ENCODE measurements at places on chromosomes 13 and 19.
A peak's percentile ranks its signal among the peaks of the same experiment; 100 is the strongest.

GRCh38 chr13:106104281-106104901, 431.1 kb downstream of the EFNB2 start:
- no peak for DNase-seq

DNA sequence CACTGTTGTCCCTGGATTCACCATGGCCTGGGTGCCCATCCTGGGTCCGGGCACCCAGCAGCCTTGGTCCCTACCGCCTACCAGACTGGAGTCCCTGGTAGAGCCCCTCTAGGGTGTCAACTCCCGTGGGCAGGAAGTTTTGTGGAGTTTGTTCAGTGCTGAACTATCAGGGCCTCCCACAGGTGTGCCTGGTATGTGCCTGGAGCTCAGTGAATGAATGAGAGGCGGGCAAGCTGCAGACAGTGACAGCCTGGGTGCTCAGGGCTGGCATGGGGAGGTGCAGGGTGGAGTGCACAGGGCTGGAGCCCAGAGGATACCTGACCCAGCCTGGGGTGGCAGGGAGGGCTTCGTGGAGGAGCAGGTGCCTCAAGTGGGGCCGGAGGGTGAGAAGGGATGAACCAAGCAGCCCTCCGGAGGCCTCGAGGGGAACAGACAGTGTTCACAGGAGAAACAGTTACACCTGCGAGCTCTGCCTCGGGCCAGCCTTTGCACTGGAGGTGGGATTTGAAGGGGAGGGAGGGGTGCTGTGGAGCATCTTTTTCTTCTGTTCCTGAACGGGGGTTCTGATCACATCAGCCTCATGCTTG, 29.6 kb downstream of the PAK4 start:
- DNase-seq: no peak

DNA sequence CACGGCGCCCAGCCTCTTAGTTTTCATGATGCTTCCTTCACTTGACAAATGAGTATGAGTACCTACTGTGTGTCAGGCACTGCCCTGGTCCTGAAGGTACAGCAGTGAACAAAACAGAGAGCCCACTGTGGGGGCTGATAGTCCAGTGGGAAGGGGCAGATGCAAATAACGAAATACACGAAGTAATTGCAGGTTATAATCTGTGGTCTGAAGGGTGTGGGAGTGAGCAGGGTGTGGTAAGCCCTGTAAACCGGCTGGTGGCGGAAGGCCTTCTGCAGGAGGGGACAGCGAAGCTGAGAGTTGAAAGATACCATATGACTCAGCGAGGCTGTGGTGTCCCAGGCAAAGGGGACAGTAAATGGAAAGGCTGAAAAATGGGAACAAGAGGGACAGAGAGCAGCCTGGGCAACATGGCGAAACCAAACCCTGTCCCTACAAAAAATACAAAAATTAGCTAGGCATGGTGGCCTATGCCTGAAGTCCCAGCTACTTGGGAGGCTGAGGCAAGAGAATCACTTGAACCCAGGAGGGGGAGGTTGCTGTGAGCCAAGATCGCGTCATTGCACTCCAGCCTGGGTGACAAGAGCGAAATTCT, 60.5 kb downstream of the MAP4K1 start:
- no peak for DNase-seq

GRCh38 chr13:29050719-29051118, 230.6 kb downstream of the MTUS2 start:
- no peak for DNase-seq

GRCh38 chr19:2260341-2260805, 4.2 kb upstream of the JSRP1 start:
- DNase-seq: no peak

DNA sequence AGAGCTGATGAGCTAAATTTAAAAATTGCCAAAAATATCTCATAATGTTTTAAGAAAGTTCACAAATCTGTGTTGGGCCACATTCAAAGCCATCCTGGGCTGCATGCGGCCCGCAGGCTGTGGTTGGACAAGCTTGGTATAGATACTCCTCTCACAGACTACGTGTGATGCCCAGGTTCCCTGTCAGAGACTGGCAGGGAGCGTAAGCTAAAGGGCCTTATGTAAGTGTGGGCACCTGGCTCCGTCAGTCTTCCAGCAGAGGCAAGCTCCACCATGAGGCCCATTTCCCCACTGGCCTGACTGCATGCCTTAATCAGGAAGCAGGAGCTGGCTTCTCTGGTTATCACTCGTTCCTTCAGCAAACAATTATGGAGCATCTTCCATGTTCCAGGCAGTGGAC, 200.2 kb downstream of the FOXO1 start:
- no peak for DNase-seq

- no peak for DNase-seq
Measured at GRCh38 chr19:18179957-18180356, 6.3 kb downstream of the IFI30 start.

DNA sequence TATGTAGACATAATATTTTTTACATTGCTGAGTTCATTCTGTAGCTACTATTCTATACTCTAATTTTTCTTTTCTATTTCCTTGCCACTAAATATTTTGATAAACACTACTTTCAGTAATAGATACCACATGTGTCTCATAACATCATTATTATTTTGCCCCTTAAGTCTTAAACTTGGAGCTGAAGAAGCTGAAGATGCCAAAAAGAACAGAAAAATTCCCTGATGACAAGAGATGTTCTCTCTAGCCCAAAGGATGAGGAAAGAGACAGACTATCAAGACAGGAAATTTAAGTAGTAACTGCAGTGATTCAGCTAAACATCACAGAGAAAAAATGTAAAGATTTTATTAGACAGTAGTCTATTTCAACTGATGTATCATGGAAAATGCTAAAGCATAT, 322.0 kb upstream of the KLHL1 start:
- no peak for DNase-seq

GRCh38 chr13:85638265-85638664, 161.0 kb downstream of the SLITRK6 start:
- no peak for DNase-seq

GRCh38 chr13:82248762-82249161, 1633.5 kb downstream of the SLITRK1 start:
- DNase-seq: no peak

DNA sequence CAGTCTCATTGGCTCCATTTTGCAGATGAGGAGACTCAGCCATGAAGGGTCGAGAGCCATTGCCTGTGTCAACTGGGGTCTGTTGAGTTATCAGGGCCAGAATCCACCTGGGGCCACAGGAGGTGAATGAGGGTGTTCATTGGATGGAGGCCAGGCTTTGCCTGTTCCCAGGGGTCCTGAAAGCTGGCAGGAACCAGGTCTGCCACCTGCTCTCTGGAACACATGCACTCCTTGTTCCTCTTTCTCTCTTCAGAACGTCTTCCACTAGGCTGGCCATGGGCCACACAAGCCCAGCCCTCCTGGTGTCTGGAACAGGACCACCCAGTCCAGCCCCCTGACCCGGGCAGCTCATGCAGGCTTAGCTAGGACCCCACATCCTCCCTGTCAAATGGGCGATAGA, 21.1 kb downstream of the PPP1R37 start:
- no peak for DNase-seq

DNA sequence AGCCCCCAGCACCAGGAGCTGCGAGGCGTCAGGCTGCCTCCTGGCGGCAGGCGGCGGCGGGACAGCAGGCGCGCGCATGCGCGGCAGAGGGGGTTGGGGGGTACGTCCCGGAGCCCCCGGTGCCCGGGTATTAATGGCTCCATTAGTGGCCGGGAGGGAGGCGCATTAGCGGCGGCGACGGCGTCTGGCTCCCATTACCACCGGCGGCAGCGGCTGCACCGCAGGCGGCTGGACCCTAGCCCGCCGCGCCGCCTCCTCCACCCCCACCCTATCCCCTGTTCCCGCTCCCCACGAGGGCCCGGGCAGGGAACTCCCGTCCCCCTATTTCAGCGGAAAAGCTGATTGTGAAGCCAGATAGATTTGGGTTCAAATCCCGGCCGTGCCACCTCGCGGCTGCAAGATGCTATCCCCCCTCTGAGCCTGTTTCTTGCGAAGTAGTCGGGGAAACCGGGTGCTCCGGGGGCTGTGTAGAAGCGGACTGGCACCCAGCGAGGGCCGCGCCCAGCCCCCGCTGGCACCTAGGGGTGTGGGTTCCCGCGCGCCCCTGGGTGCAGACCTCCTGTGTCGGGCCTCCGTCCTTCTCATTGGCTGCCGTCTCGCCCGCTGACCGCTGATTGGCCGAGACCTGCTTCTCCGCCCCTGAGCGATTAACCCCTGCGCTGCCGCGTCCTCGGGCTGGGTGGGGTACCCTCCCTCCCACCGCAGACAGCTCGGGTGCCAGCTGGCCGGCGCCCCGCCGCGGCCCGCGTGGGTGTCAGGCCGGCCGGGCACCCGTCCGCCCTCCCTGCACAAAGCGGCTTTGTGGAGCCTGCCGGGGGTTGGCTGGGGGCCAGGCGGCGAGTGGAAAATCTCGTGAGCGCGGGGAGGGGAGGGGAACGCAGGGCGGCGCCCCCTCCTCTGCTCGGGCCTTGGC, 11.1 kb downstream of the CIC start:
- peak; percentile 59 for DNase-seq

DNA sequence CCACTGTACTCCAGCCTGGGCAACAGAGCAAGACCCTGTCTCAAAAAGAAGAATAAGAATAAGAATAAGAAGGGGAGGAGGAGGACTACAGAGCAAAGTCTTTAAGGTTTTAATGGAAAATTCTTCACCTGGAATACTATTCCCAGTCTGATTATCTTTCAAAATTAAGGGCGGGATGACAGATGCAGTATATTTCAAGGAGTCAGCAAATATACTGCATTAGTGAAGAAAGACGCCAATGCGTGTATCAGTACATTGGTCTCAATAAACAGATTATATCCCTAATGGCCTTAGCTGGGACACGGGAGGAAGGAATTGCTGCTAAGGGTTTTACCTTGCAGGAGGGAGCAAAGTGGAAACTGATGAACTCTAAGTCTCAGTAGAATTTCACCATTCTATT, 54.1 kb upstream of the PDCD5 start:
- DNase-seq: no peak

DNA sequence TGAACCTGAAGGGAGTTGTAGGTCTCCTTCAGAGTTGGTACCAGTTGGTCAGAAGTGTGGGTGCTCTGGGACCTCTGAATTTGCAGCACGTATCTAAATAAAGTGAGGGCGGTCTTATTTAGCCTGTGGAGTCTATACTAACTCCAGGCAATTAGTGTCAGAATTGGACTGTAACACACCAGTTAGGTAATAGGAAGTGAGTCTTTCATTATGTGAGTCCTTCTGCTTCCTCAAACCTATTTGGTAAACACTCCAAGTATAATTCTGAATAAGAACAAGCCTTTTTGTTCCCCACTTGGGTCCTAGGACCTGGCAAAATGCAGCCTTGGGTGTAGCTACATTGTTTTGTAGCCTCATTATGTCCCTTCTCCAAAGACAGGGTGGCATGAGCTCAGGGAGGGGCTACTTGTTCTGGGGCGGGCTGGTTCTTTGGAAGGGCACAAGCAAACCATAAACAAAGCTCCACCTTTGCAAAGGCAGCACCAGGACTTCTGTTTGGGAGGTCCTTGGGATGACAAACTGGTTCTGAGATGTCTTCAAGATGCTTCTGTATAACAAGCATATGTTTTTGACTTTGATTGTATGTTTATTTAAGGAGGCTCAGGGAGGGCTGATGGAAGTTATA, 418.0 kb downstream of the ZNF536 start:
- no peak for DNase-seq

- DNase-seq: no peak
Measured at GRCh38 chr13:39417643-39418042, 185.3 kb downstream of the LHFPL6 start.

DNA sequence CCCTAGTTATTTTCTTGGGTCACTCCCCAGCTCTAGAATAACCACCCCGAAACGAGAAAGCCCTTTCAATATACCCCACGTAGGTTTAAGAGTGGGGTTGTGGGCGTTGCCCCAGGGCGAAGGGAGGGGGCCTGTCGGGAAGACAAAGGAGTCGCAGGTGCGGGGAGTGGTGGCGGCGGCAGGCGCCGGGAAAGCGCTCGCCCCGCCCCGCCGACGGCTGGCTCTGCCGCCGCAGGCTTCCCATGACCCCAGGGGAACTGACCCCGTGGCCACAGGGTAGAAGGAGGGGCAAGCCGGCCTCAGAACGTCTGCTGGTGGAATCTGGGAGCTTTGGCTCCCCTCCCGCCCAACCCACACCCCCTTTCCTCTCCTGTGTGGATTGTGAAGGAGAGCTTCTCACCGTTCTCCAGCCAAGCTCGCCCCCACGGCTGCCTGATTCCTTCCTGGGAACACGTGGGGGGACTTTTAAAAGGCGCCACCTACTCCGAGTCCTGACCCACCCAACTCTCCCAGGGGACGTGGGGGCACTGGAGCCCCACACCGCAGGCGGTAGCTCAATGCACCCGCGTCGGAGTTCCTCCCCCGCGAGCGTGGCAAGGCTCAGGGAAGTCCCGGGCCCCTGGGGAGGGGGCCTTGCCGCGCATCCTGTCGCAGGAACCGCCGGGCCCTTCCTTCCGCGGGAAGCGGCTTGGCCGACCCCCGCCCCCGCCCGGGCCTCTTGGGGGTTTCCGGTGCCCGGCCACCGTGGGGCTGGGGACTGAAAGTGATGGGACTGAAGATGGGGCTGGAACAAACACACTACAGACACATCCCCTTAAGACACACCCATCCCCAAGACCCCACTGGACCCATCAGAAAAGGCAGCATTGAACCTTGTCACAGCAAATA, 5.5 kb downstream of the IER2 start:
- DNase-seq: no peak

DNA sequence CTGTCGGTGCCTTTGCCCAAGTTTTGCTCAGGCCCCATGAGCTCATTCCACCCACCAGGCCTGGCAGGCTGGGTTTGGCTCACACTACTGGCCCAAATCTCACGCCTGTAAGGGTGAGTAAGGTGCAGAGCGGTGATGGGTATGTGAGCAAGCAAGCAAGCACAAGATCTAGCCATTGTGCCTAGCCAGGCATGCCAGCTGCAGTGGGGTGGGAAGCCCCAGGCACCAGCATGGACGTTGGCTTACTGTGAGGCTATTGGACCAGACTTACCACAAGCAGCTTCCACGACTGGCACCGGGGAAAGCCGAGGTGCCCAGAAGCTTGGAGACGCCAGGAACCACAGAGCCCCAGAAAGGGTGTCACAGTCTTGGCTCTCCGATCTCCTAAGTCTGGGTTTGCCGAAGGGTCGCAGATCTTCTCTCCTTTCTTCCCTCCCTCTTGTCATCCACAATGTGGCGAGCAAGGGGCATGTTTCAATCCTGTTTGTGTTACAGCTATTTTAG, 2659.4 kb upstream of the PCDH20 start:
- no peak for DNase-seq

DNA sequence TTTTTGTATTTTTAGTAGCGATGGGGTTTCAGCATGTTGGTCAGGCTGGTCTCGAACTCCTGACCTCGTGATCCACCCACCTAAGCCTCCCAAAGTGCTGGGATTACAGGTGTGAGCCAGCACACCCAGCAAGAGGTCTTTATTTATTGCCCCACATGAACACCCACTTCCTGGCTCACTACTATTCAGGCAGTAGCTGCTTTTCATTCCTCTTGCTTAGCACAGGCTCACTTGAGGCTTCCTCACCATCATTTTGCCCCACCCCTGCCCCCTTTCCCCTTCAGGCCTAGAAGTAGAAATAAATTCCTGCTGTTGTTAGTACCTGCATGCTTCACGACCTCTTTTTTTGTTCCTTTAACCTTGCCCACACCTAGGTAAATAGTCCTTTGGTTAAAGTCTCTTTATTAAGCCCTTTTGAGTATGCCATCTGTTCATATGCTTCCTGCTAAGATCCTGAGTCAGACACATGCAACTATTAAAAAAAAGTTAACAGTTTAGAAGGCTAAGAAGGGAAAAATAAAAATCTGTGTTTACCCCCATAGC, 33.5 kb upstream of the ITM2B start:
- no peak for DNase-seq

Measured in NCI-H187 treated with DMSO at 0.1 percent for 48 hours (cell line).